ENCODE measurements at places on chromosomes 11 and 22. TPM values are rescaled to one million over a fixed set of nuclear protein-coding genes. Genes with fewer than 3 reads are reported as not detected.

SYT8 gene
- total RNA-seq, result 28.7 TPM

GRIK4 gene
- total RNA-seq, result 0.15 TPM

SYT13 gene
- total RNA-seq, result not detected

DNA sequence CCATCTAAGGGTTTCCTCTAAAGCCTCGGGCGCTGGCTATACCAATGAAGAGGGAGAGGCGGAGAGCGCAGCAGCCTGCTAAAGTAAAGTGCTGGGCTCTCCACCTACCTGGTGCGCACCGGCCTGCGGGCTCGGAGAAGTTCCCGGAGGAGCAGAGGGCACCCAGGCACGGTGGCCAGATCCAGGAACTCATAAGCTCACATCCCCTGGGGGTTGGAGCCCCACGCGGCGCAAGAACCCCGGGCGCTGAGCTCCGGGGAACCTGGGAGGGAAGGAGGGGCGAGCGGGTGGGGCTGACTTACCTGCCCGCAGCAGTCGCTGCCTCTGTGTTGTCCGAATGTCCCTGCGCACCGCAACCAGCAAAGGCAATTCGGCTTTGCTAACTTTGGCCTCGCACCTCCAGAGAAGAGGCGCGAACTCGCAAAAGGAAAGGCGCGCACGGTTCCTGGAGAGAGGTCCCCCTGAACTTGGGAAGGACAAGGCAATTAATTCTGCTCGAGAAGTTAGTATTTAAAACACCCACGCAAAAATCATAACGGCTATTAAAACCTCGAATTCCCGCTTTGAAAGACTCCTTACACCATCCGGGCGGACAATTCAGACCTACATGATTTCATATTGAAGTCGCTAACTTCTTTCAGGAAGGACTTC, 127.6 kb upstream of the C11orf58 start:
- H3K36me3 ChIP-seq, result no peaks in the 10 kb centered on the region
- DNase-seq, result no peak
- H3K27ac ChIP-seq, result no peak overlapping the region
- peaks cover 11% of the 10 kb centered on the region for H3K27me3 ChIP-seq

- no peak overlapping the region for H3K4me3 ChIP-seq
- DNase-seq, result no peak
- no peaks in the 10 kb centered on the region for H3K36me3 ChIP-seq
- H3K4me1 ChIP-seq, result peaks cover 16% of the 10 kb centered on the region
- no peak overlapping the region for H3K27ac ChIP-seq
These were observed 550.7 kb downstream of the ETS1 start for GRCh38 chr11:128036556-128037093.

- DNase-seq, result no peak
- peaks cover 39% of the 10 kb centered on the region for H3K4me1 ChIP-seq
- peak overlapping the region; percentile 88 for H3K4me3 ChIP-seq
- peak overlapping the region; percentile 66 for H3K27ac ChIP-seq
- H3K27me3 ChIP-seq, result no peaks in the 10 kb centered on the region
These were observed 371 bp downstream of the SMCO4 start for GRCh38 chr11:93542811-93543229.

- no peaks in the 10 kb centered on the region for H3K36me3 ChIP-seq
- DNase-seq, result no peak
- no peaks in the 10 kb centered on the region for H3K27me3 ChIP-seq
- H3K27ac ChIP-seq, result no peak overlapping the region
- H3K4me1 ChIP-seq, result no peaks in the 10 kb centered on the region
These were observed 122.5 kb upstream of the ZC3H12C start for GRCh38 chr11:109970516-109971183.

GRCh38 chr22:26847046-26847445, 189.7 kb downstream of the MIAT start:
- H3K4me1 ChIP-seq, result no peaks in the 10 kb centered on the region
- no peaks in the 10 kb centered on the region for H3K36me3 ChIP-seq
- no peak for DNase-seq
- no peaks in the 10 kb centered on the region for H3K27me3 ChIP-seq
- no peak overlapping the region for H3K4me3 ChIP-seq

- no peak for DNase-seq
- H3K27ac ChIP-seq, result no peak overlapping the region
- H3K4me1 ChIP-seq, result no peaks in the 10 kb centered on the region
- no peaks in the 10 kb centered on the region for H3K27me3 ChIP-seq
- H3K4me3 ChIP-seq, result no peak overlapping the region
These were observed 30.8 kb upstream of the LRRC10B start for GRCh38 chr11:61477727-61478148.

- H3K4me3 ChIP-seq, result no peak overlapping the region
- no peaks in the 10 kb centered on the region for H3K27me3 ChIP-seq
- H3K36me3 ChIP-seq, result no peaks in the 10 kb centered on the region
- H3K27ac ChIP-seq, result no peak overlapping the region
- no peak for DNase-seq
These were observed 122.4 kb downstream of the WT1 start for GRCh38 chr11:32312865-32313403.
